Myocyte (in vitro differentiated cells): ENCODE measurements at places on chromosomes 11 and 22. TPM values are rescaled to one million over a fixed set of nuclear protein-coding genes. Genes with fewer than 3 reads are reported as not detected.

TCN1 gene
- not detected in 2 replicates for total RNA-seq

SLCO2B1 gene
- 0.05 TPM in 1 of 2 replicates, not detected in the other for total RNA-seq

TP53AIP1 gene
- total RNA-seq: 0.05 TPM in 1 of 2 replicates, not detected in the other

TMPRSS5 gene
- 0.48 and 0.99 TPM in 2 replicates for total RNA-seq

ANO9 gene
- total RNA-seq: 0.42 and 0.94 TPM in 2 replicates

AASDHPPT gene
- total RNA-seq: 66.7 and 80.2 TPM in 2 replicates
